ENCODE measurements at places on chromosomes 7 and 10.

- no peak for DNase-seq
These were observed 149.4 kb downstream of the SNX10 start for GRCh38 chr7:26441002-26441521.

GRCh38 chr7:123787220-123788007 is 38.6 kb upstream of the WASL start:
- DNase-seq: no peak

DNA sequence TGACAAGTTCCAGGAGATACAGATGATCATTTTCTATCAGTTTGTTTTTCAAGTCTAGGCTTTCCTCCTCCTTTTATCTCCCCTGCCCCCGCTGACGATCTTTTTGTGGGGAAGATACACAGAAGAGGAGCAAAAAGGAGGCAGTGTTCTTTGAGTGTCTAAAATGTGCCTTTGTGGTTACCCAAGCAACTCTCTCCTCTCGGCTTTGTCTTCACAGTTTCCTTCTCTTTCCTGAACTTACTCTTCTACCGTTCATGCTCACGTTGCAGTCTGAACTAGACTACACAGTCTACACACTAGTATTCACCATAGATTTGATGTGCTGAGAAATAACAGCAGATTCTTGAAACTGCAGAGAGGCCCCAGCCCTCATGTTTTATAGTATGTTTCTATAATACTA is 23.6 kb downstream of the CEP41 start:
- no peak for DNase-seq

DNA sequence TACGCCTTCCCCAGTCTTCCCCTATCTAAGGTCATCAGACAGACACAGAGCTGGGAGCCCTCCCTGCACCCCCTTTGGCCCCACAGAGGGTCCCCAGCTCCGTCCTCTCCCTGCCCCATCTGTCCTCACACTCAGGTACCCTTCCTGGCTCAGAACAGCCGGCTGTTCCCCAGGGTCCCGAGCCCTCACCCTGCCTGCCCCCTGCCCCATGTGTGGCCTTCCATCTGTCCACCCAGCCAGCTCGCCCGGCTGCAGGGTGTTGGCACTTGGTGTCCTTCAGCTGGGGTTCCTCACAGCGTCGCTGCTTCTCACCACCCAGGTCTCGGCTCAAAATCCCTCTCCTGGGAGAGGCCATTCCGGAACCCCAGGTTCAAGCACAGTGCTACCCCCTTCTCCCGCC is 28.9 kb upstream of the ELFN1 start:
- DNase-seq: no peak

- DNase-seq: no peak
These were observed 10.6 kb downstream of the FASTK start for GRCh38 chr7:151069841-151070573.

DNA sequence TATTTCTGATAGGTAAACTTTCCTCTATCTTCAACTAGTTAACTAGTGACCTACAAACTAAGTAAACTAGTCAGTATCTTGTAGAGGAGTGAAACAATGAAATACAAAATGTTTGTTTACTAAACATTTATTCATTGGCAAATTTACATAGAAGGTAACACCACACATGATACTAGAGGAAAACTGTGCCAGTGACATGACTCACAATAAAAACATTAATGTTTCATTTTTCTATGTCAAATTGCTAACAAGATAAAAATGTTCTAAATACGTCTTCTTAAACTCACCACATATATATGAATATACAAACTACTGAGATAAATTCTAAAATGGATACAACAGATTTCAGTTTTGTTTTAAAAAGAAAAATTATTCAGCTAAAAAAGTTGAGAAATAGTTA is 471.3 kb downstream of the PARD3 start:
- no peak for DNase-seq

DNA sequence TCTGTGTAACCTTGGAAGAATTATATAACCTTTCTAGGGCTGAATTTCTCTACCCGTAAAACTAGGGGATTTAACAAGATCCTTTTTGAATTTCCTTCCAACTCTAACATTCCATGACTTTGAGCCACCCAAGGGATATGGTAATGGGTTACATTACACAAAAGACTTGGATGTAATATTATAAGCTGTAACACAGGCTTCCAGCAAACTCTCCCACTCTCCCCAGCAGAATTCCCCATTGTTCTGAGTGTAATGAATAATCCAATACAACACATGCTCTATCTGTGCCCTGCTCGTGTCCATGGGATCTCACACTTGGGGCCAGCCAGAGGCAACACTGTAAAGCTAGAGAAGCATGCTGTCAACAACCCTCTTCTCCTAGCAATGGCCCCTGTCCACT is 790.6 kb upstream of the AUTS2 start:
- DNase-seq: no peak

GRCh38 chr10:71404503-71405295 is 8.0 kb downstream of the CDH23 start:
- DNase-seq: no peak

- peak; percentile 14 for DNase-seq
These were observed 156.3 kb upstream of the KMT2E start for GRCh38 chr7:104857458-104858425.

GRCh38 chr7:46549892-46550639 is 629.0 kb upstream of the IGFBP3 start:
- no peak for DNase-seq

GRCh38 chr7:40793132-40793531 is 658.3 kb downstream of the SUGCT start:
- DNase-seq: no peak

DNA sequence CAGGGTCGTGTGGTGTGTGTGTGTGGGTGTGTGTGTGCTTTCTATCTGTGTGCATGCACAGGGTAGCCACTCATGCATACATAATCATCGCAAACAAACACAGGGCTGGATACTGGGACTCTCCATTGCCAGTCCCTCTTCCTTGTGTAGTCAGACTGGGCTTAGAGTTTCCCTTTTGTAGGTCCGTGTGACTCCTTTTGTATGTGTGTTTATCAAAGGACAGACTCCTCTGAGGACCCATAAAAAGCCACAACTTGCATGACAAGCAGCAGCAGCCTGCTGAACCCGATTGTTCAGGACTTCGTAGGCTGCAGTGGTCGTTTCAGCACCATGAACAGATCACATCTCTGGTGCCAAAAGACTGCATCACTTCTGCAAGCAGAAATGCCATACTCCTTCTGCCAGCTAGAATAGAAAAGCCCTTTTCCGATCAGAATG is 895 bp downstream of the VSTM2A start:
- DNase-seq: no peak

- no peak for DNase-seq
These were observed 60.7 kb downstream of the CPED1 start for GRCh38 chr7:121049028-121049791.

DNA sequence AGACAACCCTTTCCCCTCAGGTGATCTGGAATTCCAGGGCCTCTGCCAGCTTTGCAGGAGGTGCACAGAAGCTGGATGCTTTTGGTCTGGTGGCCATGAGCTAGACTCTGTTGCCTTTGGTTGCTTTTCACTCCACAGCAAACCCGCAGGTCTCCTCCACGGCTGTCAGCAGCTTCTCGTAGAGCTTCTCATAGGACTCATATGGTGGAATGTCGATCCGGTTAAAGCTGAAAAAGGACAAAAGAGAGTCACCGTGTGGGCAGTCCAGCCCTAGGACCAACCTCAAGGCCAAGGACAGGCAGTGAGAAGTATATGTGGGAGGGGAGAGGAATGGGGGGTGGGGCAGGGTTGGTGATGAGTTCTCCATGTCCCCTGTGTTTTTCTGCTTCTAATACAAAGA is 113.5 kb downstream of the SMURF1 start:
- no peak for DNase-seq

GRCh38 chr10:49323171-49323895 is 24.4 kb downstream of the C10orf71 start:
- DNase-seq: no peak

- DNase-seq: peak; percentile 14
These were observed 182.9 kb upstream of the SHH start for GRCh38 chr7:155995183-155995612.

- peak; percentile 28 for DNase-seq
These were observed 338 bp downstream of the SDK1 start for GRCh38 chr7:3301449-3301731.

DNA sequence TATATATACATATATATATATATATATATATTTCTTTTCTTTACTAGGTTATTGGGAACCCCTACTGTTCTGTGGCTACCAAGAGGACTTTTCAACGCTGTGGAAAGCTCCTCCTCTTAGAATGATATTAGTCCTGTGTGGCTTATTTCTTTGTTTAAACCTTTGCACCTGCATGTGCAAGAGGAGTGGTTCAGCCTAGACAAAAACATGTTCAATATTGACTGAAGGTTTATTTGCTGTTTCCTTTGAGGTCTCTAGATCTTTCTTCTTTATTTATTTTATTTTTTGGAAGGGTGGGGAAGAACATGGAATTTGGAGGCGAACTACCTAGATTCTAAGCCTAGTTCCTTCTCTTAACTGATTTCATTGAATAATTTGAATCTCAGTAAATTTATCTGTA is 118.1 kb downstream of the GNAT3 start:
- DNase-seq: no peak

DNA sequence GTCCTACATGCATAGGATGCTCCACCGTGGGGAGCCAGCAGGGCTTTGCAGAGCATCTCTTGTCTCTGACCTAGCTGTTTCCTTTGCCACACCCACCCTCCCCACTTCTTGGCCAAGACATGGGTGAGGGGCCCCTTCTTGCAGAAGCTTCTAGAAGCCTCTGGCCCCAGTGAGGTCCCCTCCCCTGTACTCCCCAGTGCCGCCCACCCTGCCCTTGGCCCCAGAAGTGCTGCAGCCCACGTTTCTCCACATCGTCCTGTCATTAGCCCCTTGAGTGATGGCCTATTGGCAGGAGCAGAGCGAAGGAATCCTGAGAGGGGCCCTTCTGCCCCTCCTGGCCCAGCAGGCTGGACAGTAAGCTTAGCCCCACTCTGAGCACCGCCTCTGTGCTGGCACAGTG is 43.7 kb downstream of the ALOX5 start:
- DNase-seq: no peak

- no peak for DNase-seq
These were observed 30.1 kb downstream of the RAB18 start for GRCh38 chr10:27534161-27534700.

DNA sequence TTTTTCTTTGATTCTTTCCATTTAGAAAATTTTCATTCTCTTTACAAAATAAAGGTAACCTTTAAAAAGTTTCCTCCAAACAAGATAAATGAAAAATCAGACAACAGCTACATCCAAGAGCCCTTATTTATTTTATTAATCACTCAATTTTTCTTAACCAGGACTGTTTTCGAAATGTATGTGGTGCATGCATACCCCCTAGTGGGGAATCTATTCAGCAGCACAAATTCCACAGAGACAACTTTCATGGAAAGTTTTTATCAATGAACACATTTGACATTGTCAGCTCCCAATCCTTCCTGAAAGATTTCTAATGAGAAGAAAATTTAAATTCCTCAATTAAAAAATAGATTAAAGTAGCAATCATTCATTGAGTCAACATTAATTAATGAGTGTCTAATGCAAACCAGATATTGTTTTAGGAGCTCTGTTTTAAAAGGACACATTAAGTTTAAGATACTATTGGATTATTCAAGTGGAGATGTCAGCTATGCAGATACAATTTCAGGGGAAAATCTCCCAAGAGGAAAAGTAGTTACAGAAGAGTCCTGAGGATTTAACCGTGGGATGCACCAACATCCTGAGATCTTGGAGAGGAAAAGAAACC is 5.2 kb upstream of the HTR7 start:
- no peak for DNase-seq

- no peak for DNase-seq
These were observed 18.9 kb downstream of the FAM171A1 start for GRCh38 chr10:15352201-15352600.

DNA sequence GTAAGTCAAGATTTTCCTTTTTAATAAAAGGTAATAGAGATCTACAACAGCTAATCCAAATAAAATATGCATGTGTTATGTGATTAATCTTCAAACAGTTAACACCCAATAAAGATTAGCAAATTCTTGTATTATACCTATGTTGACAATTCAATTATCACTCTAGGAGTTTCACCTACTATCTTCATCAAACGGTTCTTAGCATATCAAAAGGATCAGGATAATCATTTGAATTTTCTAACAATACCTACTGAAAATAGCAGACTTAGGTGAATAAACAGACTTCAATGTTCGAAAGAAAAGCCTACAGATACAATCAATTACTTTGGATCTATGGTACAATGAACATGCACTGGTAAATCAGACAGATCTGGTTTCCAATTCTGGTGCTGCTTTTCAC is 268.3 kb downstream of the CACNA2D1 start:
- no peak for DNase-seq

- peak; percentile 83 for DNase-seq
These were observed 16.8 kb downstream of the TRIM8 start for GRCh38 chr10:102660888-102661657.

DNA sequence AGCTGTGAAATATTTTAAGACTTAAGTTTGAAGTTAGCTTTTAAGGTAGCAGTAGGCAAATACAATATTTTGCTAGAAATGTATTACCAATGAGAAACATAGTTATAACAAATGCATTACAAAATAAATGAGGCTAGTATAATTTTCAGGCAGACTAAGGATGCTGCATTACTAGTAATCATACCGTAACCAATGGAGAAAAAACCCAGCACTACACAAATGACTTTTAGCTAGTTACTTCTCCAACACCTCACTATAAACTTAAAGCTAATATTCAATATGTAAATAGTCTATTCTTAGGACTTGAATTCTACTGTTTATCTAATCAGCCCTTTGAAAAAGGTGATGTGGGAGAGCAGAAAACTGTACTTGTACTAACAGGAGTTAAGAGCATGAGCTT is 285.3 kb upstream of the KLF14 start:
- DNase-seq: no peak

DNA sequence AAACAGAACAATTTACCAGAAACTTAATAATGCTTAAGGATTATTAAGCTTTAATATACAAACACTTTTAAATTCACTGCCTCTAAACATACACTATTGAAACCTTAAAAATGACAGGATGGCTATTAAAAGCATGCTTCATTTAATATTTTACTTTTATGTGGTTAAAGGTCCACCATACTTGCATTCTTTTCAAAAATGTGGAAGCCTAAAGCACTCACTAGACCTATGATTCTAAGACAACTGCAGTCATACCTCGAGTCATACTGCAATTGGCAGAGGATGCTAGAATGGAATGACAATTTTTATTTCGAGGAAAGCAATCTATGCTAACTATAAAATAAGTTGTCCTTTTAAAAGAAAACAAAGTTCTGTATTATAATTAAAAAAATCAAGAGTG is 85.3 kb downstream of the PIP4K2A start:
- no peak for DNase-seq

DNA sequence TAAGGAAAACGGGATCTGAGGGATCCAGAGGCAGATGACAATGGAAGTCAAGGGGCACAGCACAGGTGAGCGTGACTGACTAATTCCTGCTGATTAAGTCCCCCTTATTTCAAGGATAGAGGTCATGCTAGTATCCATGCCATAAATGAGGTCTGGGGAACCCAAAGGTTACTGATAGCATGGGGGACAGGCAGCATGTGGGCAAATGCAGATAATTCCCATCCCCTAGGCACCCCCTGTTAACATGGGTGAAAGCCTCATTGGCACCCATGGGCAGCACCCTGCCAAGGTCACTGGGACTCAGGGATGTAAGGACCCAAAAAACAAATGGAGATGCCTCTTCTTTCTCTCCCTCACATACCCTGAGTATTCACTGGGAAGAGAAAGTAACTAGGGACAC is 139.7 kb downstream of the WDR11 start:
- no peak for DNase-seq
